Right atrium auricular region (tissue), 2 donors: ENCODE measurements at places on chromosomes 12 and 14.

- DNase-seq = peak; percentile 88
These were observed 2.0 kb upstream of the LRP1-AS start for GRCh38 chr12:57149245-57149900.

GRCh38 chr12:49201595-49202295, 12.9 kb upstream of the TUBA1A start:
- DNase-seq = peak; percentile 57

DNA sequence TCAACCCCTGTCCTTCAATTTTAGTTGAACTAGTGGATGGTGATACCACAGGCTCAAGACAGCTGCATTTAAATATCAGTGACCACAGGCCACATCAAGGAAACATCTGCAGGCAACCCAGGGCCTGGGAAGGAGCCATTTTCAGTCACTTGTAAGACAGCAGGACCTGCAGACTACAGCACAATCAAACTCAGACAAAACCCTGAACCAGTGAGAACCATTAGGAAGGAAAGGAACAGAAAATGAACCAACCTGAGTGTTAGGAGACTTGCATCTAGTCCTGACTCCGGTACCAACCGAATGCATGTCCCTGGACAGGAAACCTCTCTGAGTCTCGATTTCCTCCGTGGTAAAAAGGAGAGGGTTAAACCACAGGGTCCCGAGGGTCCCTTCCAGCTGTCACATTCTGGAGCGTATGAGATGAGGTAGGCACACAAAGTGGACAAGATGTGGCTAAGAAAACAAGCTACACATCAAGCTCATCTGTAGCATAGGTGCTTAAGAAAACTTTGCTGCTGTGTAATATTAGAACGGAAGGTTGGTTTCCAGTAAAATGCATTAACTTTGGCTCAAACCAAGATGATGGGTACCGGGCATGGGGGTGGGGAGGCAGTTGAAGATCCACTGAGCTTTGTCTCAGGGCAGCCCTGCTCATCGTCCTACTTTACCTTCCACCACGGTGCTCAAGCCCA, 1.6 kb upstream of the CDKN1B start:
- no peak for DNase-seq

DNA sequence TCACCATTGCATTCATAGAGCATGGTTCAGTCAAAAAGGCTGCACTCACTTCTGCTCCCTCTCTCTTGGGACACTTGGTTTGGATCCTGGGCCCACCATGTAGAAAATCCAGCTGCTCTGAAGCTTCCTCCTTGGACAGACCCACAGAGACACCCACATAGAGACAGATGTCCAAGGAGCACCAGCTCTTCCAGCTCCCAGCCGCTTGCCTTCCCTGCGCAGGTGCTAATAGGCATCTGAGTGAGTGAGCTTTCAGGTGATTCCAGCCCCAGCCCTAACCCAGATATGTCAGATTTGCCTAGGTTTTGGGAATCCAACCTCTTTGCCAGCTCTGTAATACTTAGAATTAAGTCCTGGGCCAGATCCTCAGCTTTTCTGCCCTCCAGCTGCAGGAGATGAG, 38.6 kb downstream of the DLK1 start:
- DNase-seq = no peak

DNA sequence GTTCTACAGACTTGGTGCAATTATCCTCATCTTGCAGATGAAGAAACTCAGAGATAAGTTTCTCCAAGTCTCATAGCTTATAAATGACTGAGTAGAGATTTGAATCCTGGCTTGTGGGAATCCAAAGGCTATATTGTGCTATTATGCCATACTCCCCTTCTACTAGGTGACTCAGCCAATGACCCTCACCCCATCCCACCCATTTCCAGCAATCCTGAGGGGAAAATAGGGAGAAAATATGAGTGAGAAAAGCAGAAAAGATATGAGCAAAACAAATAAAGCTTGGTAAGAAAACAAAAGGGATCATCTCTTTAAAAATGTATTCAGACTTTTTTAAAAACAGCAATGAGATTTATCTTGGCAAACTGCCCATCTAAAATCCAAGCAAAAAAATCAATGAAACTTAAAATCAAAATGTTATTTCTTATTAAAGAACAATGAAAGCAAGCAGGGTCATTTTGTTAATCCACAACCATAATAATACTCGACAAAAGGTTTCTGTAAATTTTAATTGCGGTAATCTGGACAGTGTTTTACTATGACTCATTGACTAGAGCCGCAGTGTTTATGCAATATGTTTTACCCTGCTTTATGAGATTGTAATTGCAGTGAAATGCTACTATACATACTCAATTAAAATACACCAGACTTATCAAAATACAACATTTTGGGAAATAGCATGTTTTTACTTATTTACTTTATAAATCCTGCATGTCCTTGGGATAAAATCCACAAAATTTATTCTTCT, 13.1 kb upstream of the LGR5 start:
- DNase-seq = no peak

GRCh38 chr12:53159195-53159839, 21.2 kb upstream of the ZNF740 start:
- peak; percentile 86 for DNase-seq
